ENCODE measurements at places on chromosomes 4 and X.
A peak's percentile ranks its signal among the peaks of the same experiment; 100 is the strongest.

GRCh38 chr4:110527156-110527555 lies 51.2 kb downstream of the ENPEP start:
- DNase-seq, result no peak

- no peak for DNase-seq
These were observed 59.5 kb downstream of the CLDN22 start for GRCh38 chr4:183260491-183261151.

DNA sequence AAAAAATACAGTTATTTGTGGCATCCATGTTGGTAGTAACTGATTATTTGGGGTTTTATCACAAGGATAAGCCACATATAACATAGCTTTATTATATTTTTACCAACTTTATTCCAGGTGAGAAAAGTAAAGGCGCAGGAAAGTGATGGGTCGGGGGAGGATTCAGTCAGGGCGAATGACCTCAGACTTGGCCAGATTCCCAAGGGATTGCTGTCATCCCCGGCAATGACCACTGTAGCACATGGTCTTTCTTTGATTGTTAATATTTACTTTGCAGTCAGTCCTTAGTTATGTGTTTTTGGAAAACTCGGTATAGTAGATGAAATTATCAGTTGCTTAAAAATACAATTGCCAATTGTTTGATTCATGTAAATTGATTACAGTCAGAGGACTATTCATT lies 17.6 kb downstream of the GRIA3 start:
- no peak for DNase-seq

GRCh38 chr4:7938609-7939376 lies 868 bp downstream of the AFAP1 start:
- no peak for DNase-seq

DNA sequence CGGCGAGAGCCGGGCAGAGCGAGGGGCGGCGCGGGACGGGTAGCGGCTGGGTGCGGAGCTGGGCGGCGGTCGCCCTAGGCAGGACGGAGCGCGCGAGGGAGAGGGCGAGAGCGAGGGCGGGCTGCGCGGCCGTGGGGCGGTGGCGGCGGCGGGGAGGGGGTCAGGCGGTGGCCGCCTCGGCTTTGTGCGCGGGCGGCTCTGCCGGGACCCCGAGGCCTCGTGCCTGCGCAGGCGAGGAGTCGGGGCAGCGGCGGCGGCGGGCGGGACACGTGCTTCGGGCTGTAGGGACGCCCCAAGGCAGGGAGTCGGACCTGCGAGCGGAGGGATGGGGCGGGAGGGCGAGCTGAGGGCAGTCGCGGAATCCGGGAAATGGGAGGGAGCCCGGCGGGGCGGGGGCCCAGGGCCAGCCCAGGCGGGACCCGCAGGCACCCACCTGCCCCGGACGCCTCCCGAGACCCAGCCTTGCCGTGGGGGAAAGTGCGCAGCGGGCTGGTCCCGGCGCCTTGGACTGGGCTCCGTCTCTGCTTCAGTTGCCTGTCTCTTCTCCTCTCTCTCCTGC lies 465 bp downstream of the BMPR1B start:
- no peak for DNase-seq

GRCh38 chr4:110900213-110900769 lies 277.4 kb upstream of the PITX2 start:
- DNase-seq, result no peak

DNA sequence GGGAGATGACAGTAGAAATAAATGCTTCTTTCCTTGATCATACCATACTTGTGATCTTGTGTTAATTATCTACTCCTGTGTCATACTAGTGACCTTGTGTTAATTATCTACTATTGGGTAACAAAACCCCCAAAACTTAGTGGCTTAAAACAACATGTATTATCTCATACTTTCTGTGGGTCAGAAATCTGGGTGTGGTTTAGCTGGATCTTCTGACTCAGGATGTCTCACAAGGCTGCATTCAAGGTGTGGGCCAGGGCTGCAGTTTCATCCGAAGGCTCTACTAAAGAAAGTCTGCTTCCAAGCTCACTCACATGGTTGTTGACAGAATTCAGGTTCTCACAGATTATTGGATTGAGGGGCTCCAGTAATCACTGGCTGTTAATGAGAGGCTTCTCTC lies 70.3 kb upstream of the NDP start:
- DNase-seq, result no peak

GRCh38 chr4:118082182-118082581 lies 47.9 kb downstream of the NDST3 start:
- DNase-seq, result no peak

- DNase-seq, result no peak
These were observed 227.2 kb downstream of the ANK2 start for GRCh38 chr4:113276464-113277170.

DNA sequence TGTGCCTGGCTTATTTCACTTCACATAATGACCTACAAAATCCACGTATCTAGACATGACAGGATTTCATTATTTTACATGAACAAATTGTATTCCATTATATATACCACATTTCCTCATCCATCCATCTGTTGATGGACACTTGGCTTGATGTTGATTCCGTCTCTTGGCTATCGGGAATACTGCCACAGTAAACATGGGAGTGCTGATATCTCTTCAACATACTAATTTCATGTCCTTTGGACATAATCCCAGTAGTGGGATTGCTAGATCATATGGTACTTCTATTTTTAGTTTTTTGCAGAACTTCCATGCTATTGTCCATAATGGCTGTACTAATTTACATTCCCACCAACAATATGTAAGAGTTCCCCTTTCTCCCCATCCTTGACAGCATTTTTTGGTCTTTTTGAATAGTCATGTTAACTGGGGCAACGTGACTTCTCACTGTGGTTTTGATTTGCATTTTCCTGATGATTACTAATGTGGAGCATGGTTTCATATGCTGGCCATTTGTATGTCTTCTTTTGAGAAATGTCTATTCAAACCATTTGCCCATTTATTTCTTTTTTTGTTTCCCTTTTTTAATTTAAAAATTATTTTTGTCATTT lies 68.9 kb downstream of the HTRA3 start:
- DNase-seq, result no peak

GRCh38 chr4:185969657-185970056 lies 99.3 kb upstream of the TLR3 start:
- DNase-seq, result no peak

DNA sequence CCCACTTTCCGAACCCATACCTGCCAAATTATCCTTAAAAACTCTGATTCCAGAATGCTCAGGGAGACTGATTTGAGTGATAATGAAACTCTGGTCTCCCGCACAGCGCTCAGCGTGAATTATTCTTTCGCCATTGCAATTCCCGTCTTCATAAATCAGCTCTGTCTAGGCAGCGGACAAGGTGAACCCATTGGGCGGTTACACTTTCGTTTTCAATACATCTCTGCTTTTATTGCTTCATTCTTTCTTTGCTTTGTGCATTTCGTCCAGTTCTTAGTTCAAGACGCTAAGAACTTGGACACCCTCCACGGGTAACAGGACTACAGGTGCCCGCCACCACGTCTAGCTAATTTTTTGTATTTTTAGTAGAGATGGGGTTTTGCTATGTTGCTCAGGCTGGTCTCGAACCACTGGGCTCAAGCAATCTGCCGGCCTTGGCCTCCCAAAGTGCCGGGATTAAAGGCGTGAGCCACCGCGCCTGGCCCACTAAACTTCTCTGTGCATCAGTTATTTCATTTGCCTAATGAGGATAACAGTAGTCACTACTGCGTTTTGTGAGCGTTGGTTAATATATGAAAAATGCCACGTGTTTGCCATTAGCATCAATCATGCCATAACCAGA lies 936 bp upstream of the PGK1 start:
- no peak for DNase-seq

DNA sequence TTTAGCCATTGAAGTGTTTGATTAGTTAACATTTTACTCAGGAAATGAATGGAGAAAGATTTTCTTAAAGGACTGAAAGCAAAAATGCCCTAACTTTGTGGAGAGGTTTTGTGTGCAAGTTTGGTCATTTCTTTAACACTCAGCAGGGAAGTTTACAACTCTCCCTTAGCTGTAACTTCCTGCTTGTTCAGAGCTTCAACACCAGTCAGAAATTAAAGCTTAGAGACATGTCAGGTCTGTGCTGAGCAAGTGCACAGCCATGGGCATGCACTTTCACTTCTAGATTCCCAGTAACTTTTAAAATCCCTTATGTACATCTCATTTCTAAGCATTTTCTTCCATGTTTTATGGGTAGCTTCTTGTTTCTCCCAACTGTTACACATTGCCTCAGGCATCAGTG lies 326.0 kb downstream of the ACTRT1 start:
- no peak for DNase-seq

DNA sequence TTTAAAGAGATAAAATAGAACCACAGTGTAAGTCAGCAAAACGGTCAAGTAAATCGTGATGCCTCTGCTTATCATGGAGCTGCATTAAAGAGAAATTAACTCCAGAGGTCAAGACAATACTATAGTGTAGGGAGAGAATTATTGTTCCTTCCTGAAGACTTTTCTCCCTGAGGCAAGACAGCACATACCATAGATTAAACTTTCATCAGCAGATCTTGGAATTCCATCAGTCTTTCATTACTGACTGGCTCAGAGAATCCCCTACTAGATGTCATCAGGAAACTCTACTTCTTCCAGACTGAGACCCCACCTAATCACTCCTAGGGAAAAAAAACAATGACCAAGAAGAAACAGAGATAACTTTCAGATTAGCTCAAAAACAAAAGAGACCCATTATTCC lies 131.3 kb downstream of the NSUN7 start:
- no peak for DNase-seq

DNA sequence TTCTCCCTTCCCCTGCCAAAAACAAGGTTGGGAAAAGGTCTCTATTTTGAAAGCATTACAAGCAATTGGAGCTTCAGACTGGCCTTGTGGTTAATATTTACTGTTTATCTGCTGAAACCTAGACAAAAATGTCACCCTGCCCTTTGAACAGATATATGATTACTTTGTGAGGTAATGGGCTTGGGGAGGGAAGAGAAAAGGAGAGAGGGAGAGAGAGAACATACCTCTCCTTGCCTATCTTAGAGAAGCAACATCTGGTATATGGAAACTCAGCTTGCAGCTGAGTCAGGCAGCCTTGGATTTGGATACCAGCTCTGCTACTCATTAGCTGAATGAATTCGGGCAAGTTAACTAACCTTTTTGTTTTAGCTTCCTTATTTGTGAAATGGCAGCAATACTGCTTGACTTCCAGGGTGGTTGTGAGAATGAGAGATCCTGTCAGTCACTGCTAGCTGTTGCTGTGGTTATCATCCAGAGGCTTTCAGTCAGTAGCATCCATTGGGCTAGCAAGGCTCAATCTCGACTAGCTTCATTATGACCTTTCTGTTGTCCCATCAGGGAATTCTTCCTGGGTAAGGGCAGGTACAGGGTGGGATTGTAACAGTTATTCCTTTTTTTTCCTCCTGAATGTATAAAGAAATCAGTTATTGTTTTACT lies 41.1 kb downstream of the ZFX start:
- no peak for DNase-seq

DNA sequence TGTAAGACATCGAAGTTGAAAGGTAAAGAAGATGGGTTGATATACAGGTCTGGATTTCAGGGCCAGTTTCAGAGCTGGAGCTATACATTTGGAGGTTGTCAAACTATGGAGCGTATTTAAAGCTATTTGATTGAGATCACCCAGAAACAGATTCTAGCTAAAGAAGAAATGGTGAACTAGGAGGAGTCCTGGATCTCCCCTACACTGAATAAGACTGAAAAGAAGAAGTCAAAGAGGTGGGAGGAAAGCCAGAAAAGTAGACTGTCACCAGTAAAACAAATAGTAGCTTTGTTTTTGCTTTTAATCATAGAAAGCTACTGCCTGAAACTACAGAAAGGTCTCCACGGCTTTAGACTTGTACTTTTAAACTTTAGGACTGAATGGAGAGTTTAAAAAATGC lies 5.0 kb upstream of the NDP start:
- no peak for DNase-seq

DNA sequence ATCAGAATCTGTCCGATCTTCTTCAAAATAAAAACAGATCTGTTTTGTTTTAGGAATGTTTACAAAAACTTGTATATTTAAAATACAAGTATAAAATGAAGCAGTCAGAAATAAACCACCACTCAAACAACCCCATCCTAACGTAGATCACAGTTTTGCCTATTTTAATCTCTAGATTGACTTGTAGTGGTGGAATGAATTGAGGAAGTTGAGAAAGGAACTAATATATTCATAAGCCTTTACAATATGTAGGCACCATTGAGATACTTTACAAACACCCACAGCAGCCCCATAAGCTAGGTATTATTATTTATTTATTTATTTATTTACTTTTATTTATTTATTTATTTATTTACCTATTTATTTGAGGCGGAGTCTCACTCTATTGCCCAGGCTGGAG lies 52.3 kb upstream of the KLF3 start:
- no peak for DNase-seq

GRCh38 chr4:31442236-31442635 lies 722.1 kb downstream of the PCDH7 start:
- DNase-seq, result no peak

- DNase-seq, result no peak
These were observed 227.8 kb upstream of the CXXC4 start for GRCh38 chr4:104722467-104722866.

- no peak for DNase-seq
These were observed 231.0 kb downstream of the ADGRL3 start for GRCh38 chr4:61431131-61431530.

- DNase-seq, result no peak
These were observed 6.7 kb downstream of the GPR34 start for GRCh38 chrX:41695426-41695825.

DNA sequence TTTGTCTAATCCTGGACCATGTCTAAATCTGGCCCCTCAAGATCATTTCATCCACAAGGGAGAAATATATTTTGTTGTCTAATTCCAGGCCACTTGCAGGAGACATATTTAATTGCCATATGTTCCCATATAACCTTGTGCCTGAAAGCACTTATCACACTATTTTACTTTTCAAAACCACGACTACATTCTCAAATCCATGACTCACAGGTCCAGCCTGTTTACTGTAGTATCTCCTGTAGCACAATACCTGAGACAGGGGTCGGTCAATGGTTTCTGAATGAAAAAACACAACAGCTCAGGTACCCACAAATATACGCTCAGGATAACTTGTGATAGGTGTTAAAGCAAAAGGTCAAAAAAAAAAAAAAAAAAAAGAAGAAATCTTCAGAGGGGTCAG lies 60.9 kb downstream of the SEC24D start:
- DNase-seq, result no peak

GRCh38 chr4:14615671-14616070 lies 386.6 kb upstream of the CPEB2 start:
- DNase-seq, result no peak

- DNase-seq, result no peak
These were observed 71.7 kb downstream of the CFAP299 start for GRCh38 chr4:80407246-80407645.

GRCh38 chrX:10011261-10011931 lies 44.2 kb downstream of the CLDN34 start:
- DNase-seq, result no peak

- peak; percentile 87 for DNase-seq
These were observed 192.5 kb upstream of the STK26 start for GRCh38 chrX:131830400-131831184.

- DNase-seq, result no peak
These were observed 3.2 kb downstream of the CXorf65 start for GRCh38 chrX:71103110-71103983.

Data from HL-60 (cell line).